WTC11 (cell line): ENCODE measurements at places on chromosomes 5 and 9.

DNA sequence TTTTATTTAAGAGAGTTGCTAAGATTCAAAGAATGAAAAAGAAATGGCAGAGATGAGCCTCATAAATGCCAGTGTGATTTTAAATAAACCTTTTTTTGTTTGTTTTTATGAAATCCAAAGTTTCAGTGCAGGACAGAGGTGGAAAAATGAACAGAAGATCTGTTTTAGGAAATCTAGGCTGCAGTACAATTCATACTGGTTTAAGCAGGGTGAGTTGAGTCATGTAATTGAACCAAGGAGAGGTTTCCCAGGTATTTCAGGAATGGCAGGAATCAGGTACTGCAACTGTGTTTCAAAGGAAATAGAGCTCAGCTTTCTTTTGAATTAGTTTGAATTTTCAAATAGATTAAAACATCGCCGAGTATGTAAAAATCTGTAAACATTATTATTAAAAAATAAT lies 3.0 kb upstream of the ANKRD31 start:
- DNase-seq = no peak

GRCh38 chr9:79237861-79238260 lies 333.9 kb upstream of the TLE4 start:
- DNase-seq = no peak

GRCh38 chr9:8605096-8605495 lies 805.5 kb upstream of the DMAC1 start:
- no peak for DNase-seq

DNA sequence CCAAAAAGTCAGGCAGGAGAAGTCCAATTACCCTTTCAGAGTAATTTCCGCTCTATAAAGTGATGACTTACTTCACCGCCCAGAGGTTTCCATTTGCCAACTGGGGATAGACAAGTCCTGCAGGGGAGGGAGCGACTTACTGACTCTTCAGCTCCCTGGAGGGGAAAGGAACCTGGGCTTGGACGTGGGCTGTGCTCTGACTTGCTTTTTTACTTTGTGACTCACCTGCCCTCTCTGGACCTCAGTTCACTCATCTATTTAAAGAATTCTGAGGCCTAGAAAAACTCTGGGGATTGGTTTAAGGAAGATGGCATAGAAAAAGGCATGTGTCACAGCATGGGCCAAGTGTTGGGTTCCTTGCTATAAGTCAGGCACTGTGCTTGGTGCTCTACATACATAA lies 180.4 kb upstream of the TRIM32 start:
- DNase-seq = no peak

DNA sequence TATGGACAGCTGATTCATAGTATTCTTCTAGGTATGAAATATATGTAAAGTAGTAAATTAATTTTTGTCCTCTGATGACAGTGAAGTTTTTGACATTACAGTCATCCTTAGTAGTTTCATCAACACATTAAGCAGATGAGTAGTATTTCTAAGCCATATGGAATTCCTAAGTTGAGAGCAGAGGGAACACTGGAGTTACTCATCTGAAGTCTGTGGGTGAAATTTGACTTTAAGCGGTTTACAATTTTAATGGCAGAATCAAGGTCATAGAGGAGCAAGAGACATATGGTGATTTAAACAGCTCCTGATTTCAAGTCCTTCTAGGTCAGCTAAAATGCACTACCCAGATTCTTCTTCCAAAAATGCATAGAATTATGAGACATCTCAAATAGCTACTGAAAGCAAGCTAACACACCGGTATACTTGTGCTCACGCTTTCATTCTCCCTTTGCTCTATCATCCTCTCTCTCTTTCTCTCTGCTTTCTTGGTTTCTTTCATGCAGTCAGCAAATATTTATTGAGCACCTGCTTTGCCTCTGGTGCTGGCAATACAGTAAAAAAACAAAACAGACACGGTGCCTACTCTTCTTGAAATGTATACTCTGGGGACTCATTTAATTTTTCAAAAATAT lies 235.9 kb downstream of the FER start:
- no peak for DNase-seq

GRCh38 chr5:76689321-76690036 lies 26.4 kb upstream of the F2R start:
- no peak for DNase-seq
